ENCODE measurements at places on chromosomes 6 and 20.

GRCh38 chr6:105320765-105321164 lies 82.1 kb downstream of the PREP start:
- DNase-seq = no peak

DNA sequence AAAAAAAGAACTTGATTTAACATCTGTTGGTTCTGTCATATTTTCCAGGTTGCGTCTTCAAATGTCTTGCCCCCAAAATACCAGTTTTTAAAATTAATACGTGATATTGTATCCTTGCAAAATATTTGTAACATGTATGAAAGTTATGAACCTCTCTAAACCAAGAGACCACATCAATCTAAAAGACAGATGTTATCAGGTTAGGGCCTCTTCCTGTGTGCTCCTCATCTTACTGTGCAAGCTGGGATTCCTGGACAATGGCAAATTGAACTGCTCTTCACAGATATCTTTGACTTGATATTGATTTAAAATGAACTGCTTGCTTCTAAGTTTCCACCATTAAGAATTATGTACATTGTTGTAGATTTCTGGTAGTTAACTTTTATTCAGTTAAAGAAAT lies 9.6 kb downstream of the TMEM239 start:
- DNase-seq = no peak

DNA sequence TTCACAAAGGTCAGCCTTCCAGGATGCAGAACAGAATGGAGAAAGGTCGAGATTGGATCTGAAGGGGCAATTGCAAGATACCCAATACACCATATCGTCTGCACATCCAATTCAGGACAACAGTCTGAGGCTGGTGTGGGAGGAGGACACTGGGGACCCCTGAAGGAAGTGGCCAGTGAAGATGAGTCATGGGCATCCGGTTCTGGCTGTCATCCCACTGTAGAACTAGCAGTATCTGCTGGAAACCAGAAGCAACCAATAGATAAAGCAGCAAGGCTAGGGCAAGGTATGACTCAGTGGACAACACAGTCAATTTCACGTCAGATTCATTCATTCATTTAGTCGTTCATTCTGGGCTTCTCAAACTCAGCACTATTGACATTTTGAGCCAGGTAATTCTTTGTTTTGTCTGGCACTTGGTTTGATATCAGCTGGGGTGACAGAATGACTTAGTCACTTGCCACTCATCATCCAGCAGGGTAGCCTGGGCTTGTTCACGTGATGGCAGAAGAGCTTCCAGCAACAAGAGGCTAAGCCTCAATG lies 30.3 kb upstream of the SHLD1 start:
- DNase-seq = no peak

- DNase-seq = no peak
These were observed 92.6 kb downstream of the CENPW start for GRCh38 chr6:126432564-126432963.

- DNase-seq = no peak
These were observed 790.1 kb upstream of the SLC35B3 start for GRCh38 chr6:9225441-9225871.

GRCh38 chr20:47368301-47368700 lies 11.8 kb upstream of the ZMYND8 start:
- no peak for DNase-seq

- peak; percentile 25 for DNase-seq
These were observed 60.8 kb downstream of the PRPH2 start for GRCh38 chr6:42661540-42662153.

- DNase-seq = no peak
These were observed 105.9 kb downstream of the MAN1A1 start for GRCh38 chr6:119243657-119244056.

GRCh38 chr20:18436847-18437246 lies 30.0 kb downstream of the DZANK1 start:
- DNase-seq = no peak

DNA sequence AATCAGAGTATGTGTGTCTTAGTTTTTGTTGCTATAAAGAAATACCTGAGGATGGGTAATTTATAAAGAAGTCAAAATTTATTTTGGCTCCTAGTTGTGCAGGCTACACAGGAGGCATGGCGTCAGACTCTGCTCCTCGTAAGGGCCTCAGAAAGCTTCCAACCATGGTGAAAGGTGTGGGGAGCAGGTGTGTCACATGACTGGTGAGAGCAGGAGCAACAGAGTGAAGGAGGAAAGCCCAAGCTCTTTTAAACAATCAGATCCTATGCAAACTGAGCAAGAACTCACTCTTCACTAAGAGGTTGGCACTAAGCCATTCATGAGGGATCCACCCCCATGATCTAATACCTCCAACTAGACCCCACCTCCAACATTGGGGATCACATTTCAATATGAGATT lies 1524.3 kb downstream of the HACE1 start:
- no peak for DNase-seq

GRCh38 chr6:119312875-119313338 lies 36.7 kb downstream of the MAN1A1 start:
- DNase-seq = no peak

DNA sequence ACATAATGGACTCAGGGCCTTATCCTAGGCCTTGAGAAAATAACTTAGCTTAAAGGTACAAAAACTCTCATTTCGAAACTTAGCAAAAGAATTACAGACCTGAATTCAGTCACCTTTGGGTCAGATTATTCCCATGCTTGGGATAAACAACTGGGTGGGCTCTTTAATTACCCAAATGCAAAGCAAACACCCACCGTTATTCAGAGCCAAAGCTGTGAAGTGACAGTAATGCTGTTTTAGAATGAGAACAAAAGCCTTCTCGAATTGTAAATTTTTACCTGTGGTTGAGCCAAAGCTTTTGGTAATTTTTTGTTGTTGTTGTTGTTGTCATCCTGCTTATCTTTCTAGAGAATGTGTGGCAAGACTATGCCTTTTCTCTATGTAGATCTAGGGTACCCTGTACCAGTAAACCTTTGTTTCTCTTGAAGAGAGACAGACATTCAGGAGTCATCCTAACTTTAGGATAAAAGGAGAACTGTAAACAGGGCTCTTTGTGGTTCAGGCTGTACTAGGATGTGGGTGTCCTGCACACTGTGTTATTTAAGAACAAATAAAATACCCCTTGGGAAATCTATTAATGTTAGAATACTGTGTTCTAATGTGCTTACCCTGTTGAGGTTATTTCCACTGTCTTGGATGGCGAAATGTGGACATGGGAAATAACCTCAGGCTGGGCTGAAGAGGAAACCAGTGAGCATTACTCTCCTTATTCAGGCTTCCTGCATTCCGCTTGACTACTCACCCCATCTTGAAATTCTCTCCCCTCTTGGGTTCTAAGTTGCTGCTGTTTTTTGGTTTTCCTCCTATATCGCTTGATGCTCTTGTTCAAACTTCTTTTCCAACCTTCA lies 480.7 kb downstream of the CD83 start:
- no peak for DNase-seq

Measured in AG09319 (cell line).